ENCODE measurements at places on chromosomes 5 and 9.
A peak's percentile ranks its signal among the peaks of the same experiment; 100 is the strongest.

DNA sequence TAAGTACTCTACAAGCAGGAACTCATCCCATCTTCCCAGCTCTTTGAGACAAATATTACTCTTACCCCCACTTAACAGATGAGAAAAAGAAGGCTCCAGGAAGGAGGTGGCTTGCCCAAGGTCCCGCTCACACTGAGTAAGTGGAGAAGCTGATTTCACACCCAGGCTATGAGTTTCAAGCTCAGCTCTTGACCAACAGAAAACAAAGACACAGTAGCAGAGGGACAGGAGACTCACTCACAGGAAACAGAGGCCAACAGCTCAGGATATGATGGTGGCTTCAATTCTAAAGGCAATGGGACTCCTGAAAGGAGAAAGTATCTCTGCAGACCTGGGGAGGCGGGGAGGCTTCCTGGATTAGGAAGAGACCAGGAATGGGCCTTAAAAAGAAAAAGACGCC lies 6.7 kb upstream of the TCF7 start:
- no peak for DNase-seq

DNA sequence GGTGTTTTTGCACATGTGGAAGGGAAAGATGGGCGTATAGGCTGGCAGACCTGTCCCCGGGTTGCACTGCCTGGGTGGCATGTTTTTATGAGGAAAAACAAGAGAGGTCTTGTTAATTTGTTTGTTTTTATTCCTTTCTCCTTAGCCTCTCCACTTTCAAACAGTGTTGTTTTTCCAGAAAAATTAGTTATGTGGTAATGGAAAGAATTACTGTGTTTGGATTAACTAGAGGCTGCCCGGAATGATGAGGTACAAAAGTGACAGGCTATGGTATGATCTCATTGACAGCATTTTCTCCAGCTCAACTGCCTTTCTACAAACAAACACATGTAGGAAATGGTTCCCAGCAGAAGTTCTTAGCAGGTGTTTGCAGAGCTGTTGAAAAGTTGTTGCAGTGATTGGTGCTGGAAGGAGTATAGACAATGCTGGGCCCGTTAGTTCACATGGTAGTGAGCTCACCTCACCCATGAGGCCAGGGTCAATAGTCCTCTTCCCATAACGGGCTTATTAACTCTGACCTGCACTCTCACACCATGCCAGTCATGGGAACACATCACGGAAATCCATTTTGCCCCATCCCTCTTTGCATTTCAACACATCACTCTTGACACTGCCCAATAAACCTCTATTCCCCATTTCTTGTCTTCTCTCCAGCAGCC lies 111.3 kb upstream of the SAP30L start:
- DNase-seq, result no peak

DNA sequence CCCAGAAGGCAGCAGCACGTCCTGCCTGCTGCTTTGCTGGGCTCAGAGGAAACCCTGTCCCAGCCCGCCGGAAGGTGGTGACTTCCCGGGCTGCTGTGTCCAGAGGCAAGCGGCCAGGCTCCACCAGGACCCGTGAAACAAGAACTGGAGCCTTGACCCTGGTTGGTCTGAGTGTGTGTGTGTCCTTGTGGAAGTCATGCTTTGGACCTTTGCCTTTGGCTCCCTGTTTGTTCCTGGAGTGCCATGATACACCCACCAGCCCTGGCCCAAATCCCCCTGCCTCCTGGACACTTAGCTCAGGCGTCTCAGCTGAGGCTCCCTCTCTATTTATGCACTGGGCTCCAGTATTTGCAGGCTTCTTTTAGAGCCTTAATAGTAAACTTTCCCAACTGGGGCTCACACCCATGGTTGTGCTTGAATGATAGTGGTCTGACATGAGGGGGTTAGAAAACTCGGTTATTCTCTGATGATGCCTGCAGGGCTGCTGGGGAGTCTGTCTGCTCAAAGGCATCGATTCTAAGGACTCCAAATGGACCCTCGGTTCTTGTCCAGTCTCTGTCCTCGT lies 72.2 kb downstream of the C9orf50 start:
- DNase-seq, result no peak

- no peak for DNase-seq
Observed at GRCh38 chr5:59790776-59791475, 102.6 kb downstream of the PDE4D start.

- peak; percentile 77 for DNase-seq
Observed at GRCh38 chr5:177494346-177495195, 2.8 kb downstream of the PDLIM7 start.

DNA sequence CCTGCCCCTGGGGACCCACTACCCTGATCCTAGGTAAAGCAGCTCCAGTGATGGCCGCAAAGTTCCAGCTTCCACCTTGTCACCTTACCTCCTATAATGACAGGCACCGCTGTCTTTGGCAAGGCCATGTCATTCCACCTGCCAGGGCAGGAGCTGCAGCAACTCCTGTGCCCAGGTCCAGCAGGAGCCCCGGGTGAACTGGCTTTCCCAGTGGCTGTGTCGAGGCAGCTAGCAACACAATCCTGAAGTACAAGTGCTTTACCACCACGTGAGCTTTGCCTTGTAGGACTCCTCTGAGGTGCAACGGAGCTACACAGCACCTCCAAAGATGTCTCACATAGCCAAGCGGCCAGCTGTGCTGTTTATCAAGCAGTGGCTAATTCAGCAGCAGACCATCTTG lies 20.7 kb upstream of the MGAT1 start:
- no peak for DNase-seq

DNA sequence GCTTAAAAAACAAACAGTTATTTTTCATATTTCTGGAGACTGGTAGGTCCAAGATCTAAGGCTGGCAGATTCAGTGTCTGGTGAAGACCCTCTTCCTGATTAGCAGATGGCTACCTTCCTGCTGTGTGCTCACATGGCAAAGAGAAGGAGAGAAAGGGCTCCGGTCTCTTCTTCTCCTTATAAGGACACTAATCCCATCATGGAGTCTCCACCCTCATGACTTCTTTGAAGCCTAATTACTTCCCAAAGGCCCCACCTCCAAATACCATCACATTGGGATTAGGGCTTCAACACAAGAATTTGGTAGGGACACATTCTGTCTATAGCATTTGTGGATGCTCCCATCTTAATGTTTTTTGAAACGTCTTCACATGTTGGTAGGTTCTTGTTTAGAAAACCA lies 391.1 kb downstream of the TMEM161B start:
- no peak for DNase-seq

- no peak for DNase-seq
Observed at GRCh38 chr5:102107865-102108264, 188.2 kb downstream of the SLCO4C1 start.

- DNase-seq, result no peak
Observed at GRCh38 chr5:127985811-127986325, 97.7 kb upstream of the SLC12A2 start.

- DNase-seq, result no peak
Observed at GRCh38 chr9:115360122-115360521, 242.2 kb upstream of the TNC start.

DNA sequence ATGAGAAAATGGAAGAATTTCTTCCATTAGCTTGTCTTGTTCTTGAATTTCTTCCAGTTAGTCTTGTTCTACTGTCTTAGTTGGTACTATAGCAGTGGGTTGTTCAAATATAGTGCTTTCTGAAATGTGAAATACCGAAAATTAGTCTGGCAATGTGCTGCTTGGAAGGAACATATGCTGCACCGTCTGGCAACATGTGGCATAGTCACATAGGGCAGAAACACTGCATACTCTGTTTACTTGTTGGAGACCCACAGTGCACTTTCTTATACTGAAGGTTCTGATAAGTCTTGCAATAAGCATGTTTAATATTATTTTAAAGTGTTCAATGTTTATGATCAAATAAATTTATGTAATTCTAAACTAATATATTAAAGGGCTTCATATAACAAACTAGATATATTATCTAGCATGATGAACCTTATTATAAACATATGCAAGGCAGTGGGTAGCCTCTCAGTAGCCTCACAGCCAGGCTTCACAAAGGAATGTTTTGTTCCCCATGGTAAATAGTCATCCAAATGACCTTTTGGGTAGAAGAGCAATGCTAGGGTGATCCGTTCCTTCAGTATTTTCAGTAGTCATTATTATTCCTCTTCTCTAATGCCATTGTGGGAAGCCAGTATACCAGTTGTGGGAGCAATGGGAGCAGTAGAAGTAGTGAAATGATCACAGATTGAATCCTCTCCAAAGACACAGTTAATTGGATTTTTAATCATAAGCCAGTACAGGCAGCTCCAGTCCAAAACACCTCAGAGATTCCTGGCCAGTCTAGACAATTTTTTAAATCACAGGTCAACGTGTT lies 1106.7 kb downstream of the DTWD2 start:
- no peak for DNase-seq

GRCh38 chr9:82423700-82424099 lies 435.1 kb downstream of the SPATA31D1 start:
- DNase-seq, result no peak

DNA sequence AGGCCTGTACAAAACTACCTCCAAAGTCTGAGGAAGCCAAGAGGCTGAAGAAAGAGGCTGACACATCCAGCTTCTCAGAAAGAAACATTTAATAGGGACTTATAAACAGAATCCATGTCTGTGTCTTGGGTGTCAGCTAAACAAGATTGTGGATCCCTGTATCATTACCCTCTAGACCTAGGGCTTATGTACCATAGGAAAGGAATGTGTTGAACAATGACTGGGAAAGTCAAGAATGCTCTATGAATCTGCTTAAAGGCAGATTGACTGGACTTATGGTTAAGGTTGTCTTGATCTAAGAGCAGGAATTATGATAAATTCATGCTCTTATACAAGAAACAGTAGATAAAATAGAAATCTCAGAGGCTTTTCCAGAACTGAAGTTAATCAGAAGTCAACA lies 335.7 kb upstream of the RPS23 start:
- no peak for DNase-seq

Measured in muscle of arm (tissue), 14 donors.